ENCODE measurements at places on chromosomes 7 and 10.

DNA sequence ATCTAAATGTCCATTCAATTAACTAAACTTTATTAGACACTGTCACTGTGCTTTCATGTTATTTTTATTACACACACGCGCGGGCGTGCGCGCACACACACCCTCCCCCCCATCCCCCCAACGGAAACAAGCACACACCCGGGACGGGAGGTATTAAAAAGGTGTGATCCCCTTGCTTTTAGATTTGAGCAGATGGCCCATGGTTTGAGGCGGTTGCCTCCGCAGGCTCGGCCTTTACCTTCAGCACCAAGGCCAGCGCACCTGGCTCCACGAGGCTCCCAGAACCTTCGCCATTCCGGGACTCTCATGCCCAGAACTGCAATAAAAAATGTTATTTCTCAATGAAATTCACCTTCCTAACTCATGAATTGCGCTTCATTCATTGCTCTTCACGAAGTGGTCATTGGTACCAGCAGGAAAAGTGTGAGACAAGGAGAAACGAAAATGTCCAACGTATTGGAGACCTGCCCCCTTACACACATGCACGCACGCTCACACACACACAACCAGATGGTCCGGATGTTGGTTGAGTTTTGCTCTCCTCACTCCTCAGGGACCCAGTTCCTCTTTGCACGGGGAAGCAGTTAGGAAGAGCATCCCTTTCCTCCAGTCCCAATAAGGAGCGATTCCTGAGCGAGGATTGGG is 20.8 kb upstream of the PTF1A start:
- DNase-seq, result no peak
- H3K4me1 ChIP-seq, result no peaks in the 10 kb centered on the region
- no peaks in the 10 kb centered on the region for H3K36me3 ChIP-seq
- peaks cover 65% of the 10 kb centered on the region for H3K27me3 ChIP-seq

DNA sequence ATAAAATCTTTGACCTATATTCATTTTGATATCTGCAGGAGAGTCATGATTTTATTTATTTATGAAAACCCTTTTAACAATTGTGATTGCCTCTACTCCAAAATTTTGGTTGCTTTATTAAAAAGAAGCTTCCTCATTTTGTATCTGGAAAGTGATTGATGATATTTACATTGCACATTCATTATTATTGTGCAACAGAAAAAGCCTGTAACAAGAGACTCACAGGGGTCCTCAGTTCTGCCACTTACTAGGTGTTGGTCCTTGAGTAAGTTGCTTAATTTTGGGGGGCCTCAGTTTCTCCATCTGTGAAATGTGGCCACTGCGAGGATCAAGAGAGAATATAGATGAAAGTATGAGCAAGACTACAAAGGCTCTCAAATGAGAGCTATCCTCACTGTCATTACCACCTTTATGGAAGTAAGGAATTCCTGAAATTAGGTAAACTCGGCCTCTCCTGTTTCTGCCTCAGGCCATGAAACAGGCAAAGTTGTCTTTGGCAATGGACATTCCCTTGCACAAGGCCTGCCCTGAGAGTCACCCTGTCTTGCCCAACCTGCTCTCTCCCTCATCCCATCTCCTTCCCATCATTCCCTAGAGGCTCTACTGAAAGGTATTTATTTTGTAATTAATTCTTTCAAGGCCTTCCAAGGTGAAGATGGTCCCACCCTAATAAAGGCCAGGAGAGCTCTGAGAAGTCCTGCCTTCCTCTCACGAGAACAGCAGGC is 66.1 kb upstream of the ABLIM1 start:
- H3K4me1 ChIP-seq, result no peaks in the 10 kb centered on the region
- no peak for DNase-seq
- H3K27ac ChIP-seq, result no peak overlapping the region
- peaks cover 10% of the 10 kb centered on the region for H3K27me3 ChIP-seq

GRCh38 chr10:108783897-108784296 is 1139.4 kb downstream of the XPNPEP1 start:
- no peak overlapping the region for H3K27ac ChIP-seq
- H3K4me3 ChIP-seq, result no peak overlapping the region
- H3K4me1 ChIP-seq, result no peaks in the 10 kb centered on the region

GRCh38 chr10:29917311-29917710 is 142.1 kb downstream of the JCAD start:
- DNase-seq, result no peak
- H3K36me3 ChIP-seq, result no peaks in the 10 kb centered on the region
- H3K27me3 ChIP-seq, result peaks cover 3% of the 10 kb centered on the region

DNA sequence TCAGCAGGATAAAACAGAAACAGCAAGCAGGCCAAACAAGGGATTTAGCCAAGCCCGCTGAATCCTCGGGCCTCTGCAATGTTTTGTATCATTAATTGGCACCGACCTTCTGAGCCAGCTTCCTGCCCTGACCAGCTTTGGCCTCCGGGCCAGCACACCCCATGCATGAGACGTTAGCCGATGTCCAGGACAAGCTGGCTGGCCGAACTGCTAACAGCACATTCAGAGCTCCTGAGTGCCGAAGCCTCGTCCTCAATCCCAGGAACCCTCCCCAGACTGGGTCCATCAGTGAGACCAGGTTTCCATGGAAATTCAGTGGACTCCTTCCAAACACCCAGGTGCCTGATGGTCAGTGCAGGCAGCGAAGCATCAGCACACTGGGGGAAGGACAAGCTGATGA is 134.3 kb upstream of the PFKP start:
- H3K4me3 ChIP-seq, result no peak overlapping the region
- no peaks in the 10 kb centered on the region for H3K4me1 ChIP-seq
- no peaks in the 10 kb centered on the region for H3K36me3 ChIP-seq
- H3K27ac ChIP-seq, result no peak overlapping the region

GRCh38 chr10:96299383-96299782 is 4.9 kb upstream of the DNTT start:
- H3K27me3 ChIP-seq, result peaks cover 70% of the 10 kb centered on the region
- no peak overlapping the region for H3K4me3 ChIP-seq
- H3K4me1 ChIP-seq, result peaks cover 11% of the 10 kb centered on the region
- H3K36me3 ChIP-seq, result no peaks in the 10 kb centered on the region
- no peak overlapping the region for H3K27ac ChIP-seq

- no peaks in the 10 kb centered on the region for H3K36me3 ChIP-seq
- no peak for DNase-seq
- H3K27ac ChIP-seq, result no peak overlapping the region
- peaks cover 41% of the 10 kb centered on the region for H3K27me3 ChIP-seq
- no peak overlapping the region for H3K4me3 ChIP-seq
Observed at GRCh38 chr10:116743266-116744064, 1.1 kb upstream of the HSPA12A start.

GRCh38 chr7:24931844-24932243 is 48.1 kb downstream of the OSBPL3 start:
- H3K36me3 ChIP-seq, result peaks cover 54% of the 10 kb centered on the region
- no peak for DNase-seq
- H3K27ac ChIP-seq, result no peak overlapping the region
- H3K27me3 ChIP-seq, result no peaks in the 10 kb centered on the region

DNA sequence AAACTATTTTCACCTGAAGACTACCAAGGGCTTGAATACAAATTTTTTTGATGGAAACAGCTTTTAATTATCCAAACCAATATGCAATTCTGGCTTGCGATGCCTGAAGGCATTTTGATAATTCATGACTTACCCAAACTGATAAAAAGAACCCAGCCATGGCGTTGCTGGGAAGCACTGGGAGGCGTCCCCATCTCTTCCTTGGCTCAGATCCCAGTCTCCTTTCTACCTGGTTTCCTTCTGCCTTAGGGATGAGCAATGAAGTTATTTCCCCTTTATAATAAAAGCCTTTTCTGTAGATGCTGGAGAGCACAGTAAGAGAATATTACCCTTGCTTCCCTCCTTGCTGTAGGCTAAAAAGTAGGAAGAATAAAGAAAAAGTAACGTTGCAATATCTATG is 129.1 kb upstream of the ANK3 start:
- no peak for DNase-seq
- H3K27me3 ChIP-seq, result no peaks in the 10 kb centered on the region
- no peaks in the 10 kb centered on the region for H3K4me1 ChIP-seq
- no peak overlapping the region for H3K27ac ChIP-seq

DNA sequence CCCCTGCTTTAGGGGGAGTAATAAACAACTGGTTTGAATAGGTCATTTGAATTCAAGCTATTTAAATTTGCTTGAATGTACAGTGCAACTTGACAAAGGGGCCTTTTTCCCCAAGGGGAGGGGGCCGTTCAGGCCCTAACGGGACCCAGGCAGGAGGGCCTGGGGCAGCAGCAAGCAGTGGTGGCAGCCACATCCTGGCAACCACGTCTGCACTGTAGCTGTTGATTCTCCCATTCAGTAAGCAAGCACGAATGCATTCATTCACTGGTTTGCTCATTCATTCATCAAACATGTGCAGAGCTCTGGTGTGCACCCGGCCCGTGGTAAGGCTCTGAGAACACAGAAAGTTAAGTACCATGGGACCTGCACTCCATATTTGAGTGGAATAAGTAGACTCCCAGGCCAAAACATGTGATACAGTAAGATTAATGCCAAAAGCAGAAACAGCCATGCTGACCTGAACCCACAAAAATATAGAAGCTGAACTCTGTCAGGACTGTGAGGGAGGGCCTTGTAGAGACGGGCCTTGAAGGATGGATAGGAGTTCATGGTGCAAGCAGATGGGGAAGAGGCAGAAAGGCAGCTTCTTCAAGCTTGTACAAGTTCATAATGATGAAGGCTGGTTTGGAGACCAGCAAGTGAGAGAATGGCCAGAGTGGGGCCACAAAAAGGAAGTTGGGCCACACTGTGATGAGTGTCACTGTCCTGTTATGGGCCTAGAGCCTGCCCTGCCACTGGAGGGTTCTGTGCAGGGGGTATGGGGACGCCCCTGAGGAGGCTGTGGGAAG is 29.3 kb upstream of the C10orf53 start:
- H3K27ac ChIP-seq, result peak overlapping the region; percentile 70
- peak; percentile 69 for DNase-seq
- H3K4me3 ChIP-seq, result no peak overlapping the region
- no peaks in the 10 kb centered on the region for H3K36me3 ChIP-seq

- H3K4me1 ChIP-seq, result no peaks in the 10 kb centered on the region
- no peak overlapping the region for H3K4me3 ChIP-seq
- no peaks in the 10 kb centered on the region for H3K36me3 ChIP-seq
- no peak for DNase-seq
- H3K27me3 ChIP-seq, result peaks cover 78% of the 10 kb centered on the region
- H3K27ac ChIP-seq, result no peak overlapping the region
Observed at GRCh38 chr10:112960151-112960681, 10.2 kb downstream of the TCF7L2 start.

GRCh38 chr7:122219253-122219865 is 75.3 kb upstream of the AASS start:
- no peak overlapping the region for H3K4me3 ChIP-seq
- H3K36me3 ChIP-seq, result no peaks in the 10 kb centered on the region
- H3K27ac ChIP-seq, result no peak overlapping the region
- no peak for DNase-seq

- peaks cover 19% of the 10 kb centered on the region for H3K36me3 ChIP-seq
- peaks cover 50% of the 10 kb centered on the region for H3K4me1 ChIP-seq
- H3K4me3 ChIP-seq, result peak overlapping the region; percentile 95
- DNase-seq, result no peak
- H3K27ac ChIP-seq, result peak overlapping the region; percentile 65
Observed at GRCh38 chr10:18660816-18661431, 1.7 kb downstream of the ARL5B start.

- no peaks in the 10 kb centered on the region for H3K36me3 ChIP-seq
- peaks cover 32% of the 10 kb centered on the region for H3K27me3 ChIP-seq
- H3K4me3 ChIP-seq, result no peak overlapping the region
- no peak overlapping the region for H3K27ac ChIP-seq
- no peaks in the 10 kb centered on the region for H3K4me1 ChIP-seq
Observed at GRCh38 chr7:93178213-93178612, 30.0 kb upstream of the SAMD9L start.

- no peak overlapping the region for H3K4me3 ChIP-seq
- peaks cover 9% of the 10 kb centered on the region for H3K4me1 ChIP-seq
- no peaks in the 10 kb centered on the region for H3K27me3 ChIP-seq
- H3K36me3 ChIP-seq, result peaks cover 30% of the 10 kb centered on the region
Observed at GRCh38 chr7:17315974-17316373, 17.5 kb downstream of the AHR start.

DNA sequence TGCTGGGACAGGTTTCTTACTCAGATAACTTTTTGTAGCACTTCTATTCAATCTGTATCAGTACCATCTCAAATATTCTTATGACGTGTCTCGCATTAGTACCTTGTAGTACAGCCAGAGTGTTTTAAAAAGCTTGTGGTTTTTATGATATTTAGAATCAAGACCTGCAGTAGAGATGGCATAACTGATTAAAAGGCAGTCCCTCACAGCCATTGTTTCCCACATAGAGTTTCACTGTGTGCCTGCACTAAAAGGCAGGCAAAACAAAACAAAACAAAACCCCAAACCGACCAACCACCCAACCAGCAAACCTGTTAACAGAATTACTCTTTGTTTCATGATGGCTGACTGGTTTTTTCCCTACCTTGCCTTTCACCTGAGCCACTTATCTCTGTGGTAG is 221.3 kb upstream of the DGKB start:
- no peaks in the 10 kb centered on the region for H3K36me3 ChIP-seq
- no peaks in the 10 kb centered on the region for H3K27me3 ChIP-seq
- H3K4me3 ChIP-seq, result no peak overlapping the region
- H3K4me1 ChIP-seq, result no peaks in the 10 kb centered on the region
- DNase-seq, result no peak

GRCh38 chr7:94056796-94057207 is 52.6 kb upstream of the BET1 start:
- H3K27me3 ChIP-seq, result peaks cover 42% of the 10 kb centered on the region
- no peaks in the 10 kb centered on the region for H3K36me3 ChIP-seq
- no peak for DNase-seq
- peaks cover 7% of the 10 kb centered on the region for H3K4me1 ChIP-seq
- no peak overlapping the region for H3K4me3 ChIP-seq

GRCh38 chr7:134844200-134844599 is 64.8 kb downstream of the CALD1 start:
- H3K4me3 ChIP-seq, result no peak overlapping the region
- no peak for DNase-seq
- H3K27ac ChIP-seq, result no peak overlapping the region
- no peaks in the 10 kb centered on the region for H3K36me3 ChIP-seq
- H3K27me3 ChIP-seq, result peaks cover 12% of the 10 kb centered on the region

- no peak for DNase-seq
- H3K4me3 ChIP-seq, result no peak overlapping the region
- no peaks in the 10 kb centered on the region for H3K27me3 ChIP-seq
- no peaks in the 10 kb centered on the region for H3K4me1 ChIP-seq
- H3K36me3 ChIP-seq, result no peaks in the 10 kb centered on the region
Observed at GRCh38 chr7:68537051-68537773, 1061.1 kb upstream of the AUTS2 start.

- no peak overlapping the region for H3K4me3 ChIP-seq
- H3K36me3 ChIP-seq, result no peaks in the 10 kb centered on the region
- no peak for DNase-seq
- H3K4me1 ChIP-seq, result no peaks in the 10 kb centered on the region
- no peak overlapping the region for H3K27ac ChIP-seq
- no peaks in the 10 kb centered on the region for H3K27me3 ChIP-seq
Observed at GRCh38 chr10:129912166-129912917, 51.7 kb downstream of the EBF3 start.
